Stimulated activated CD4-positive, alpha-beta T cell treated with anti-CD3 and anti-CD28 coated beads, Interleukin-4, amount 100 ng/mL, for 24 hours (primary cell): ENCODE measurements at places on chromosomes 5 and 9.

GRCh38 chr9:131671133-131671520 lies 68.7 kb downstream of the RAPGEF1 start:
- no peak for DNase-seq

- no peak for DNase-seq
These were observed 86.1 kb upstream of the LRRTM2 start for GRCh38 chr5:138961221-138961620.

DNA sequence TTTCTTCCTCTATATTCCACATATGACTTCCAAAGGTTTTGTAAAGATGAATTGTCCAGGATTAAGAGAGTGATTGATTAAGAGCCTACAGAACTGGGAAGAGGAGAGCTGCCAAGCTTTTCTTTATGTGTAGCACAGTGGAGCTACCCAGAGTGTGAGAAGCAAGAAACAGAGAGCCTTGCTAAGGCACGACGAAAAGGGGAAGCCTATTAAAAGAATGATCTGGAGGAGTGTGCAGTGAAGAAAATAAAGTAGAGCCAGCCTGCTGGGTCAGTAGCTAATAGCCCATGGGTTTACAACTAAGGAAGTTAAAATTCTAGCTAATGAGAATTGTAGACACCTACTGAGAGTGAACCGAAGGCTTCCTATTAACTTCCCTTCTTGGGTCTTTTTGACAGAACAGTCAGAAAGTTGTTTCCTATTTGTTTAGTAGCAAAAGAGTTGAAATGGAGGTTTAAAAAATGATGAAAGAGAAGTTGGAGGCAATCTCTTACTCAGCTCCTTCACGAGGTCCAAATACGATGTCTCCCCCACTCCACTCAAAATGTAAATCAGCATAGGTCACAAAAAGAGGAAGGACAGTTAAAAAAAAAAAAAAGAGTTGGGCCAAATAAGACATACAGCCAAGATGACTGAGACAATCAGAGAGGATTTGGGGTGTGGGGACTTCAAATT lies 957 bp upstream of the PRR16 start:
- DNase-seq, result no peak

GRCh38 chr9:21993893-21994555 lies at the start of gene CDKN2A:
Gene CDKN2A (minus strand): TSS chr9:21994392.
- peak; percentile 43 for DNase-seq

DNA sequence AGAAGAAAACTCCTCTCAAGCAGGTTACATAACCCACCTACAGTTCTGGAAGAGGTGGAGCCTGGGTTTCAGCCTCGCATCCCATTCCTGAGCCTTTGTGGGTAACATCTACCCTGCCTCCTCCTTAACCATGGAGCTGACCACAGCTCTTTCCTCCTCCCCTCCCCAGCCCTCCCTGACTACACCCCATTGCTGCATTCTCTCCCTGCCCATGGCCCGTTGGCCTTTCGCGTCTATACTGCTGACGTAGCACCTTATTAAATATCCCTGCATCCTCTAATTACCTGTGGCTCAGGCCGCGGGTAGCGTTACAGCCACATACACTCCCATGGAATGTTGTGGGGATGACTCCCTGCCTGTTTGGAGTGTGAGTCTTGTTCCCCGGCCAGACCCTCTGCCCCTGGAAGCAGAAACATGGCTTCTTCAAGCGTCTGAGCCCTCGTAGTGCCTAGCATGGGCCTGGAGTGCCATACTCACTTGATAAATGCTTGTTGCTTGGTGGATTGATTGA lies 72.8 kb downstream of the WWC1 start:
- no peak for DNase-seq

DNA sequence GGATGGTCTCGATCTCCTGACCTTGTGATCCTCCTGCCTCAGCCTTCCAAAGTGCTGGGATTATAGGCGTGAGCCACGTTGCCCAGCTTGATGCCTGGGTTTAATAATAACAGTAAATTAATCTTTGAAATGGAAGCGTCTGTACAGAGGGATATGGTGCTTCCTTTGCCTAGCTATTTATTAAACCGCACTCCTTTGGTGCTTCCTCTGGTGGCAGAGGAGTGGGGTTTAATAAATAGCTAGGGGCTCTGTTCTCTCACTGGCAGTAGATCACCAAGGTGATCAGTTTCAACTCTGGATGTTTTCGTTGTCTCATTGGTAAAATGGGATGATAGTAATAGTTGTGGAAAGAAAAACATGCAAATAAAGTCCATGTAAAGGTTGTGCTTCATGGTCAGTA lies 1122.5 kb upstream of the WWC1 start:
- no peak for DNase-seq

- no peak for DNase-seq
These were observed 609.5 kb upstream of the CLINT1 start for GRCh38 chr5:158468444-158468843.

GRCh38 chr5:60541980-60542379 lies 158.0 kb downstream of the DEPDC1B start:
- no peak for DNase-seq

- DNase-seq, result no peak
These were observed 395.9 kb downstream of the SEMA5A start for GRCh38 chr5:9149988-9150387.

- DNase-seq, result no peak
These were observed 88.9 kb downstream of the LIFR start for GRCh38 chr5:38467353-38468040.

GRCh38 chr5:108917596-108917995 lies 169.9 kb downstream of the FER start:
- no peak for DNase-seq

DNA sequence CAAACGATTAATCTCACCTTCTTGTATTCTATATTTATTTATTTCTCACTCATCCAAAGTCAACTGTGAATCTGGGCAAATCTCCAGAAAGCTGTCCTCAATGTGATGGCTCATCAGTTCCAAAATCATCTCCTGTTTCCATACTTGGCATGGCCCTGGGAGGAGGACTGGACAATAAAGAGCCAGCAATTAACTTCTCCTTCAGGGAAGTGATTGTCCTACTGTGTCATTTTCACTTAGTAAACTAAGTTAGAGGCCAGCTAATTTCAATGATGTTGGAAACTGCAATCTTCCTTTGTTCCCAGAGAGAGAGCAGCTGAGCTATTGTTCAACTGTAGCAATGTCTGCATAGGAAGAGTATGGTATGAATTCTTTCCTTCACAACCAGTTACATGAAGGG lies 17.5 kb downstream of the CDH12 start:
- DNase-seq, result no peak

DNA sequence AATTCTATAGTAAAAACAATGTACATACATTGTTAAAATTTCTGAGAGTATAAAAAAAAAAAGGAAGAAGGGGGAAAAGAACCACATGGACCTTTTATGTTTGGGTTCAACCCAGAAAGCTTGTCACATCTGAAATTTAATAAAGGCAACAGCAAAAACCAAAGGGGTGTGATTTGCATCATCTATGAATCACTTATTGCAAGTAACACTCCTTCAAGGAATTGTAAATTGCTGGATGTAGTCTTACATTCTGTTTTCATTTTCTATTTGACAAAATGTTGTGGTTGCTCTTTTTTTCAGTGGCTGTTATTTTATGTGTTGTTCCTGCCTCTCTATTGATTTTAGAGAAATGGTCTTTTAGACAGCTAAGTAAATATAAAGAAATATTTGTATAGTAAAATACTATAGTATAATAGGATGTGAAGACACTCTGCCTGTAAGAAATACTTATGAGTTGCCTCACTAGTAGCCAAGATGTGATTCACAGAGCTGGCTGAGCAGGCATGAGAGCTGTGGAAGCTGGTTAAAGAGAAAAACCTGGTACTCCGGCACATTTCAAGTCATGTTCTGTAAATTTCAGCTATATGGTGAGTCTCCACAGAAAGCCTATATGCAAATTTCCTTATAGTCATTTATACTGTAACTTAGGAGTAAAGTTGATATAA lies 131.1 kb upstream of the CNTLN start:
- DNase-seq, result no peak

GRCh38 chr5:113692466-113692865 lies 179.0 kb downstream of the YTHDC2 start:
- DNase-seq, result no peak

DNA sequence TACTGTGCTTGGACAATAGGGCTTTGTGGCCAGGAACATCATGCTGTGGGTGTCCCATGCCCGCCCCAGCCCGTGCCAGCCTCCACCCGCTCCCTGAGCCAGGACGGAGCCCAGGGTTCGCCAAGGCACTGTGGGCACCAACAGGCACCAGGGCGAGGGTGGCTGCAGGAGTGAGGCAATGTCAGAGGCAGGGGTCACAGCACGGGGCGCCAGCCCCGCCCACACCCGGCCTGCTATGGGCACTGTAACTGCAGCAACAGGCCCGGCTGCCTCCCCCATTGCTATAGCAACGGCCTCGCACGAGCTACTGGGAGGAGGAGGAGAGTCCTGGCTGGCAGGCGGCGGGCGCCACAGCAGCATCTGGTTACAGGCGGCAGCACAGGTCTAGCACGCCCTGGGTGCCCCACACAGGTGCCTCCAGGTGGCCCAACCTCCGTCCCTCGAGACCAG lies 2.5 kb downstream of the ABCA2 start:
- no peak for DNase-seq

GRCh38 chr5:134236820-134237219 lies 10.9 kb upstream of the PPP2CA start:
- DNase-seq, result no peak

DNA sequence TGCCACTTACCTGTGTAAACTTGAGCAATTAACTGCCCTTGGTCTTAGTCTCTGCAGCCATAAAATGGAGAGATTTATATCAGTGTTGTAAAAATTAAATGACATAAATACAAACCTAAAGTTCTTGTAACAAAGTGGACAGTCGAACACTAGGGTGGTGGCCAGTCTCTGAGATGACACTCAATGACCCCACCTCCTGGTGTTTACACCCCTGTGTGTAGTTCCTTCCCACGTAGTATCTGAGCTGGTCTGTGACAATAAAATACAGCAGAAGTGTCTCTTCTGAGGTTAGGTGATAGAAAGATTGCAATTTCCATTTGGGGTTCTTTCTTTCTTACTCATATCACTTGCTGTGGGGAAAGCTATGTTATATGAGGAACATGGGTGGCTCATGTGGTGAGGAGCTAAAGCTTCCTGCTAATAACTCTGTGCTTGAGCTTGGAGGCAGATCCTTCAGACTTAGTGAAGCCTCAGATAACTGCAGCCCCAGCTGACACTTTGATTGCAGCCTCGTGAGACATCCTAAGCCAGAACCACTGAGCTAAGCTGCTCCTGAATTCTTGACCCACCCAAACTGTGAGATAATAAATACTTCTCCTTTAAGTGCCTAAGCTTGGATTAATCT lies 173.4 kb upstream of the CHD1 start:
- DNase-seq, result no peak

DNA sequence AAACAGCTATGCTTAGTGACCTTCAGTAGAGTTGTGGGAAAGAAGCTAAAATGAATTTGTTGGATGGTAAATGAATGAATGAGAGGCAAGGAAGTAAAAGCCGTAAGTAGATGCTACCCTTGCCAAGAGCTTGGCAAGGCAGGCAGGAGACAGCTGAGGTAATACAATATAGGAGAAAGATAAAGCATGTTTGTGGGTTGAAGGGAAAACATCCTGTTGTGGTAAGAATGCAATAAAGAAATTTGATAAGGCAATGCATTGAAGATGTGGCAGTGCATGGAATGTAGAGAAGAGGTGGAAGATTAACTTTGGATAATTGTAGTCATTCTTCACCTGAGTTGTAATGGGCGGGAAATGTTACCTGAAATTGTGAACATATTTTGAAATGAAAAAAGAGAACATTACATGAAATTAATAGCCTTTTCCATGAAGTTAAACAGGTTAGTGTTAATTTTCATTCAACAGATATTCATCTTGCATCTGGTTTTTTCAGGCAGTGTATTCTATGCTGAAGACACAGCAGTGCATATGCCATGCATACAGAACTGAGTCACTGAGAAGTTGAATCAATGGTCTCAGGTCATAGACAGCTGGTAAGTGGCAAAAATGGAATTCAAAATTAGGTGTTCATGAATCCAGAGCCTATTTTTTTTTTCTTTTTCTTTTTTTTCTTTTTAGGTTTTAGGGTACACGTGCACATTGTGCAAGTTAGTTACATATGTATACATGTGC lies 43.4 kb upstream of the SPINK5 start:
- no peak for DNase-seq

DNA sequence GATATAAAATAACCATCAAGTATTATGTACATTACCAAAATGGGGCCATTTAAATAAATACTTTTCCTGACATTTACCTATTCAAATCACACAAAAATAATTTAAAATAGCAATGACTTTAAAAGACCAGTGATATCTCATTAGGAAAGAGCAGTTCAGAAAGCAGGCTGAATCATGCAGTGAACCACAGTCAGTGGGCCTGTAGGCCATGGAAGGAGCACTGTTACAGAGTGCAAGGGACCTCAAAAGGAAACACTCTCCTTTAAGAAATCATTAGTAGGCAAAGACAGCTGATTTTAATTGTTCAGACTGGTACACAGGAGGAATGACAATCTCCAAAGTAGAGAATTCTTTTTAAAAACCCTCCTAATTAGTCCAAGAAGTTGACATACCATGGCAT lies 283.5 kb upstream of the EFNA5 start:
- DNase-seq, result no peak

DNA sequence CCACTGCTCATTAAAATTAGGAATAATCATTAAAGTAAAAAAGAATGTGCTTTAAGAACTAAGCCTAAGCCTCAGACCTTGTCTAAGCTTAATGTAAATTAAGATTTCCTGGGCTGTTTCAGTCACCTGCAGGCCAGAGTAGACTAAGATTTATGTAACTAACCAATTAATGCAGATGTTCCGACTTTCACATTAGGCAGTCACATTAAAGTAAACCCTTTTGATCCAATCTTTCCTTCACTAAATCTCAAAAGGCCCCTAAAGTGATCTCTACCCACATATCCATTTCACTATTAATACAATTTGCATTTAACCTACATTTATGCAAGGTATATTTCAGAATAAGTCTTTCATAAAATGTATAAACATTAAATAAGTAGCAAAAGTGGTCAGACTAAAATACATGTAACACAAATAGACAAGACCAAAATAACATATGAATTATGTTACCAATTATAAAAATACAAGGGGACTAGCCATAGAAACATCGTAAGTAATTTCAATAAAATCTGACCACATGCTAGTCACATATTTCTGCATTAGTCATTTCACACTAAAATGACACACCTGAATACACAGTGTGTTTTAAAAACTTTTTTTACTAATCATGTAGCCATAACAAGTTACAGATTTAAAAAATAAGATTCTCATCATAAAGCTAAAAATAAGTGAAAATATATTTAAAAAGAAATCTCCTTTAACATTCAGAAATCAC lies 7.7 kb downstream of the NR3C1 start:
- DNase-seq, result no peak

DNA sequence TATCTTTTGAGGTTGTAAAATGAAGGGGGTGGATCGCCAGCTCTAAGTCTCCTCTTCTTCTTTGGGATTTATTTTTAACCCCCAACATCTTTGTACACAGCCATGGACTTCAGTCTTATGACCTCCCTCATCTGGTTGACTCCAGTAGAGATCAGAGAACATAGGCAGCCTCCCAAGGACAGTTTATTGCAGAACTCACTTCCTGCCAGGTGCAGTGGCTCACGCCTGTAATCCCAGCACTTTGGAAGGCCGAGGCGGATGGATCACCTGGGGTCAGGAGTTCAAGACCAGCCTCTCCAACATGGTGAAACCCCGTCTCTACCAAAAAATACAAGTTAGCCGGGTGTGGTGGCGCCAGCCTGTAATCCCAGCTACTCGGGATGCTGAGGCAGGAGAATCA lies 2.8 kb upstream of the BHMT start:
- no peak for DNase-seq

GRCh38 chr5:172743112-172743959 lies 27.7 kb downstream of the DUSP1 start:
- DNase-seq, result no peak

- DNase-seq, result no peak
These were observed 349.1 kb downstream of the CTNND2 start for GRCh38 chr5:11555171-11555570.
